Activated naive CD4-positive, alpha-beta T cell (primary cell): ENCODE measurements at places on chromosomes 1 and 21.
A peak's percentile ranks its signal among the peaks of the same experiment; 100 is the strongest.

DNA sequence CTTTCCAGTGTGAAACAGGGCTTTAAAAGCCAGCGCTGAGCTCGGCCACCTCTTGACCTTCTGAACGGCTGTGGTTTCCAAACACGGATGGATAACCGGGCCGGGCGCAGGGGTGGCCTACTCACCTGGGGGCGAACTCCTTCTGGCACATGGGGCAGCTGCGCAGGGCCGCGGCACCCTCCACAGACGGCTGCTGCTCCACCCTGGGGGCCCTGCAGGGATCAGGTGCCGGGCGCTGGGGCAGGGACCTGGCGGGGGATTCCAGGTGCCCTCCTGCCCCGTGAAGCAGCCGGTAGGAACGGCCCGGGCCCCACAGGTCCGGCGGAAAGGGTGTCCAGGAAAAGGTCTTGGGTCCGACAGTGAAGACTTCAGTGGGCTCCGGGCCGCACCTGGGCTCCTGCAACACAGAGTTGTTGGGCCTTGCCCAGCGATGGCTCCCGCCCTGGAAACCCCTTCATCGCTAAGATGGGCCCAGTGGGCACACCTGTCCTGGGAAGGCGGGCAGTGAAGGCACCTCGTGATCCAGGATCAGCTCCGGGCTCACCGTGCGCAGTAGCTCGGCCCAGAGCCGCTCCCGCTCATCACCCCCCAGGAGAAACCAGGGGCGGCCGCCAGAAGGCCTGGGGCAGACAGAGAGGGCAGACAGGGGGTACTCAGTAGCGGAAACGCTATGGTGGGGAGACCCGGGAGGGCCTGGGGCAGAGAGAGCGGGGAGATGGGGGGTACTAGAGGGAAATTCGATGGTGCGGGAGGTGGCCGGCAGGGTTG lies 874 bp downstream of the FAAP20 start:
- DNase-seq: no peak

DNA sequence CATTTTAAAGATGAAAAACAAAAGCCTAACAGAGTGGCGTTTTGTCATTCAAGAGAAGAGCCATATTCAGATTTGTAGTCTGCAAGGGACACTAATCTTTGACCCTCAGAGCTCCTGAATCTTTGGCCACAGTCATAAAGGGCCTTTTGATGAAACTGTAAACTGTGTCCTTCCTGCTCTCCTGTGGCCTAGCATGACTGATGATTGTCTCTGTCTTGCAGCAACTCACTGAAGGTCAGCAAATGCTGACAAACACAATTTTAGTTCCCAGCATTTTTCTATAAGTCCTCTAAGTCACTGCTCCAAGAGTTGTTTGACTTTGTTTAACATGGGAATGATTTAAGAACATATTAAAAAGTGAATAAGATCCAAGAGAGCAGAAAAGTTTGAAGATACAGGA lies 55.3 kb upstream of the PRELP start:
- DNase-seq: no peak

DNA sequence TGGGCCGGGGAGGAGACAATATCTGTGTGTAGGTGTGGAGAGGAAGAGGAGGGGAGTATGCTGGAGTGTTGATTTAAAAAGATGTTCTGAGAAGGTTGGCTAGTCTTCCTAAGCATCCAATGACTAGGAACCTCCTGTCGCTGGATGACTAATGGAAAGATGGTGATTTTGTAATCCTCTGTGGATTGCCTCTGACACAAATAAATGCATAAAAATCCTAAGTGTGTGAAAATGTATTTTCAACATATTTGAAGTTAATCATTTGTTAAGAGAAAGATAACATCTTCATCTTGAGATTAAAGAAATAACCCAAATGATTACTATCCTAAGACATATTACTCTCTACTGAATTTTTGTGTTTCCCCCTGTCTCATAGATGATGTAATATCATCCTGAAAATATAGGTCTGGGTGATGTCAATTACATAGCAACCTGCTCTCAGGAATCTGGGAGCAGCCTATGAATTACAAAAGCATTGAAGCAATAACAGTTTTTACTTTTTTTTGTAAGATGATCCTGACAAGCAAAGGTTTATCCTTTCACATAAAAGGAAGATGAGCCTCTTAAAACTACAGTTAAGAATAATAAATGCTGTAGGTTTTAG lies 220.5 kb upstream of the MAP1LC3C start:
- no peak for DNase-seq

- DNase-seq: no peak
Measured at GRCh38 chr1:8152731-8153702, 126.9 kb upstream of the ERRFI1 start.

- DNase-seq: no peak
Measured at GRCh38 chr1:25204797-25205480, 27.4 kb downstream of the SYF2 start.

DNA sequence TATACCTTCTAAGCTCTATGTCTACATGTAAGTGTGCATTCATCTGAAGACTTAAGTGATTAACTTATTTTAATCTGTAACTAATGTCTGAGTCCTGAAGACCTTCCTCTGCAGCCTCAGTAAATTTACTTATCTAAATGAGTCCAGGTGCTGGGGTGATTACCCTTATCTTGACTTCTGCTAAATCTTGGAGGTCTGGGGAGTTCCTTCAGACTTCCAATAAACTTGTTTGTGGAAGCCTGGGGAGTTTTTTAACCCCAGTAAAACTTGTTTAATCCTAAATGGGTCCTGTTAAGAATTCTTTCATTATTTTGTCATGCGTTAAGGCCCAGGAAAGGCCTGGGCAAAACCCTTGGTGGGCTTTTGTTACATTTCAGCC lies 37.0 kb downstream of the RSPH1 start:
- DNase-seq: no peak

GRCh38 chr1:183734543-183735036 lies 70.3 kb upstream of the RGL1 start:
- no peak for DNase-seq

DNA sequence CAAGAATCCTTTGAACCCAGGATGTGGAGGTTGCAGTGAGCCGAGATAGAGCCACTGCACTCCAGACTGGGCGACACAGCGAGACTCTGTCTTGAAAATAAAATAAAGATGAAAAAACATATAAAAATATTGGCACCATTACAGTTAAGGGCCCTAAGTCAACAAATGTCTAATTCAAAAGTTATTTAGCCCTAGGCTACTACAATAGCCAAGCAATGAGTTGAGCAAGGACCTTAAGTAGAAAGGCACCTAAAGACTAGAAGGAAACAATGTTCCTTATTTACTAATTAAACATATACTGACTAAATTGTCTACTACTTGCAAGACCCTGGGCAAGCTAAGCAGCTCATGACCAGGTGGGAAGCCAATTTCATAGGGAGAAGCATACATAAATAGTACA lies 4.1 kb downstream of the PIK3R3 start:
- DNase-seq: no peak

DNA sequence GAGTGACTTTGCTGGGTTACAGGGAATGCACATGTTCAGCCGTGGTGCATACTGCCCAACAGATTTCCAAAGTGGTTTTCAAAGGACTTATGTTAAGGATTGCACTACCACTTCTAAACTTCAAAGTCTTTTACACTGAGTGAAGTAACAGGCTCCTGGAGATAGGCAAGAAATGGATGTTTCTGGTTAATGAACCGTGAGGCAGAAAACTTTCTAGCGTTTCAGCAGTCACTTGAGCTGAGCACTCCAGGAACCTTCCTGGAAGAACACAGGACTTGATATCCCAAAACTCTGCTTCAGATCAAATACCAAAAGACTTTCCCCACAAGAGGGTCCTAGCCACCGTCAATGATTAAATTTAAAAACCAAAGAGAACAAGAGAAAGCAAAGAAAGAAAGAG lies 74.3 kb upstream of the ATP1A1 start:
- no peak for DNase-seq

- DNase-seq: no peak
Measured at GRCh38 chr1:240395336-240395735, 216.6 kb downstream of the GREM2 start.

- DNase-seq: peak; percentile 59
Measured at GRCh38 chr1:17212487-17213121, 7.7 kb downstream of the PADI1 start.

GRCh38 chr1:41093826-41094225 lies 72.3 kb upstream of the SLFNL1 start:
- no peak for DNase-seq

- no peak for DNase-seq
Measured at GRCh38 chr1:84704872-84705417, 14.7 kb upstream of the SSX2IP start.

- no peak for DNase-seq
Measured at GRCh38 chr1:198166900-198167299, 10.1 kb downstream of the NEK7 start.

DNA sequence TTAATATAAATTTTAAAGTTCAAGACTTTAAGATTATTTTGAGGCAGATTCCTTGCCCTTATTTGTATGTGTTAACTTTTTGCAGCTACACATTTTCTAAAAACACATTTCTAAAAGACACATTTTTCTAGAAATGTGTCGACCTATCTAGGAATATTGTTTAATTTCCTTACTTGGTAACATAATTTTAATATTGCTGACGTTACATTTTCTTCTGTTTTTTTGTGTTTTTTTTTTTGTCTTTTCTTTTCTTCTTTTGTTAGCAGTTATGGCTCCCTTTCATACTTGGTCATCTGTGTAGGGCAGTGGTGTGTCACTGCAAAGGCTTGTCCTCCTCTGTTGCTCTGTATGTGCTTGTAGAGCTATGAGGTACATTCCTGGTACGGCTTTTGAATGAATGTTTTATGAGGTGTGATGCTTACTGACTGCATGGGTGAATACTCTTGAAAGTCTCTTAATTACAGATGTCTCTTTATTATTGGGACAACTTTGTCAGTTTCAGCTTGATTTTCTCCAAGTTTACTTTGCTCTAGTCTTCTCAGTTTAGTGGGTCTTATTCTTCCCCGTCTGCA lies 30.1 kb downstream of the LRRC8D start:
- DNase-seq: no peak

DNA sequence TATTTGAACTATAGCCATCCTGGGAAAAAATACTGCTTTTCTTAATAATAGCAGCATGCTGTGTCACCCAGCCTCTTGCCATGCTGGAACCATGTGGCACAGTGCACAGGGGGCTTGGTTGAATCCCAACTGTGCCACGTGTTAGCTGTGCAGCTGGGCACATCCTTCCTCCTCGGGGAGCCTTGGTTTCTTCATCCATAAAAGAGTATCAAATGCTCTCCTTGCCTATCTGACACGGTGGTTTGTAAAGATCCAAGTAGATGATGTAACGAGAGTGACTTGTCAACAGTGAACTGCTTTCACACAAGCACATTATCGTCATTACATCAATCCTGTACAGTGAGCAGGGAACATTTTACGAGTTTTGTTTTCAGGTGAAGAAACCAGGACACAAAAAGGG lies 24.4 kb downstream of the VASH2 start:
- no peak for DNase-seq

DNA sequence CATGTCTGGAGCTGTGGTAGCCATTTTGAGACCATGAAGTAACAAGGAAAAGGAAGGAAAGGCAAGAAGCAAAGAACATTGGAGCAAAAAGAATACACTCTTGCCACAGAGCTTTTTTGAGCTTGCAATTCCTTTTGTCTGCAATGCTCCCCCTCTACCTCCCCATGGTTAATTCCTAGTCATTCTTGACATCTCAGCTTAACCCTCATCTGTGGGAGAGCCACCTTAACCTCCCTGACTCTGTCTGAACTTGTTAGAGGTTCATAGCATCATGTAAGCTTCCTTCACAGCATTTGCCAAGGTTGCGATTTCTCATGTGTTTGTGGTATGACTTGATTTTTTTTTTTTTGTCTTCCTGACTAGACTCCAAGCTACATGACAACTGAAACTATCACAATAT lies 564.1 kb upstream of the PLXNA2 start:
- no peak for DNase-seq

DNA sequence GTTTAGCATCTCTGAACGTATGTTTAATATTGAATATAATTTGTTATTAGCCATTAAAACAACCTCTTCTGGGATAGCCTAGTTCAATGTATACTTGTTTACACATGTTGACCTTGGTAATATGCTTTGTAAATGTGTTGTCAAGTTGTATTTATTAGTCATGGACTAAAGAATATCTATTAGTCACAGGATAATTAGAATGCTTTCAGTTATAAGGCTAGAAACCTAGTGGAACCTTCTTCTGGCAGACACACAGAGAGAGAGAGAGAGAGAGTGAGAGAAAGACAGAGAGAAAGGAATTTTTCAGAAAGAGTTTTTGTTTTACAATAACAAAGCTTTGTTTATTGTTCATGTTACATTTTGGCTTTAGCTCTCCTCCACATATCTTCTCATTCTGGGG lies 181.1 kb upstream of the APP start:
- DNase-seq: no peak

DNA sequence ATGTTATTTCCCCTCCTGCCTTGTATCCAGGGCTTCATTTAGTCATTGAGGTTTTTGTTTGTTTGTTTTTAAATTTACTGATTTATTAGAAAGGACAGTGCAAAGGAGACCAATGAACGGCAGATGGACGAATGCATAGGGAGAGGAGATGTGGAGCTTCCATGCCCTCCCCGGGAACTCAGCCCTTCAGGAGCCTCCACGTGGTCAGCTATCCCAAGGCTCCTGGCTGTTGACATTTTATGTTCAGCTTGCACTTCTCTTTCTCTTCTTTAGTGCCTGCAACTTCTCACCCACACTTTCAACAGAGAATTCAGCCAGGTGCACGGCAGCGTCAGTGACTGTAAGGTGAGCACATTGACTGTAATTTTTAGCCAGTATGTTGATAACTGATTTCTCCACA lies 30.7 kb upstream of the PGD start:
- DNase-seq: no peak

DNA sequence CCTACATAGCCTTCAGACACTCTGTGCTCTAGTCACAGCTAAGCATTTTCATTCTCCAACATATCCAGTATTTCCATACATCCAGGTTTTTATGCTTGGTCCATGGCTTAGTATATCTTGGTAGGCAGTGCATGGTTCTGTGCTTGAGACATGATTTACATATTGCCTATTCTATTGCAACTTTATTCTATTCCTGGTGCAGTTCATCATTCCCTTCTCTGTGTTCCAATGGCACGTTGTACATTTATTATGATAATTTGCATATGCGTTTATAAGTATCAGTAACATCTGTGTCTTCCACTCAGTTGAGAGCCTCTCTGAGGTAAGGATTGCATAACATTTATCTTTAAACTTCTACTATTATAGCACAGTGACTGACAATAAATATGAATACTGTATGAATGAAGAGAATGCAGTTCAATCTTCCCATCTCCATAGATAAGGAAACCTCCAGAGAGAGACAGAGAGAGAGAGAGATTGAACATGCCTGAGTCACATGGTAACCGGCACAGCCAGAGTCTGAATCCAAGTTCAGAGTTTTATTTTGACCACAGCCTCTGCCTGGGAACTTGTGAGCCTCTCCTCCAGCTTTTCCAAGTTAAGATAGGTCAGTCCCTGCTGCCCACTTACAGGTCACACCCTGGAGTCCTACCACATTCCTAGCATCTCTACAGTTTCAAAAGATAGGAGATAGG lies 41.5 kb downstream of the PLPPR5 start:
- no peak for DNase-seq

- peak; percentile 15 for DNase-seq
Measured at GRCh38 chr1:87953732-87954344, 625.2 kb downstream of the LMO4 start.

GRCh38 chr1:57072401-57073110 lies 106.7 kb upstream of the C8B start:
- DNase-seq: no peak
